ENCODE measurements at places on chromosomes 4 and X.

GRCh38 chr4:183449193-183449882, 4.9 kb downstream of the CDKN2AIP start:
- no peak for DNase-seq

DNA sequence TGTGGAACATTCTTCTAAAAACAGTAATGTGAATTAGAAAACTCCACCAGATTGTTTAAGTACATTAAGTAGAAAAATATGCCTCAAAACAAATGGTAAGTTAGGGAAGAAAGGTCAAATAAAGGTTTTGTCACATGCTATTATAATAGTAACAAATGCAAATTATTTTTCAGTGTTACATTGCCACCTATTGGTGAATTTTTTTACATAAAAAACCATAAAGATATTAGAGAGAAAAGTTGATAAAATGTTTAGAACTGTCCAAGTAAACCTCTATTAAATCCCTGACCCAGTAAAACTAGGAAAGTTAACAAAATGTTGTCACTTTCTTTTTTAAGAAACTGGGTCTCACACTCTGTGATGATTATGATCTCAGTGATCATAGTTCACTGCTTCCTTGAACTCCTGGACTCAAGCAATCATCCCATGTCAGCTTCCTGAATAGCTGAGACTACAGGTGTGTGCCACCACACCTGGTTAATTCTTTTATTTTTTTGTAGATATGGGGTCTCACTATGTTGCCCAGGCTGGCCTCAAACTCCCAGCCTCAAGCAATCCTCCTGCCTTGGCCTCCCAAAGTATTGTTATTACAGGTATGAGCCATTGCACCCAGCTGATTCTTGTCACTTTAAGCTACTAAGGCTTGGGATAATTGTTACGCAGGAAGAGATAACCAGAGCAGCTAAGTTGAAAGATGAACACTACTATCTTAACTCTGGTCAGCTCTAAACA, 157.6 kb downstream of the ATRX start:
- DNase-seq = no peak

DNA sequence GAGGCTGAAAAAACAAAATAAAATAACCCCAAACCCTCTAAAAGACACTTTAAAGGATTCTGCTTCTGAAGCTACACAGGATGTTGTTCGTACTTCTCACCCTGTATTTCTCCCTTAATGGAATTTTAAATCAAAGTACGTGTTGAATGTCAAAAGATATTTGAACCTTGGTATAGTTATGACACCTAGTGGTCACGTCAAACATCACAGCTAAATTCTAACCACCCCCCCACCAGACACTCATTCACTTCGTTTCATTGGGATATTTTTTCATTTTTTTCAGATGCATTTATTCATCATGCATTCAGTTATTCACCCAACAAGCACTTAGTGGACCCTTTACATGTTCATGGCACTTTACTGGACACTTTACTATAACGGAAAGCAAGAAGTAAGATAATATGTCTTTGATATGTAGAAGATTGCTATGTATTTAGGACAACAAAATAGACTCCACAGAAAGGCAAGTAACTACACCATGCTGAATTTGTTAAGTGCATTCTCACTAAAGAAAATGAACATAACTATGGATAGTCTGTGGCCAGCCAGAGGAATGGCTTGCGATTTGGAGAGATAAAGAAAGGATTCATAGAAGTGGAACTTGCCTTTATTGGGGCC, 62.5 kb upstream of the GPR174 start:
- peak; percentile 85 for DNase-seq

- DNase-seq = peak; percentile 21
Observed at GRCh38 chr4:121370729-121371325, 10.0 kb downstream of the QRFPR start.
